ENCODE measurements at places on chromosomes 13 and 19.

GRCh38 chr13:46817838-46818476 lies 21.0 kb upstream of the ESD start:
- DNase-seq = no peak

GRCh38 chr19:41426952-41427646 lies at the start of gene B3GNT8:
Gene B3GNT8 (minus strand): TSS chr19:41427374. CDS start chr19:41426778, 596 bp downstream.
- peak; percentile 24 for DNase-seq

DNA sequence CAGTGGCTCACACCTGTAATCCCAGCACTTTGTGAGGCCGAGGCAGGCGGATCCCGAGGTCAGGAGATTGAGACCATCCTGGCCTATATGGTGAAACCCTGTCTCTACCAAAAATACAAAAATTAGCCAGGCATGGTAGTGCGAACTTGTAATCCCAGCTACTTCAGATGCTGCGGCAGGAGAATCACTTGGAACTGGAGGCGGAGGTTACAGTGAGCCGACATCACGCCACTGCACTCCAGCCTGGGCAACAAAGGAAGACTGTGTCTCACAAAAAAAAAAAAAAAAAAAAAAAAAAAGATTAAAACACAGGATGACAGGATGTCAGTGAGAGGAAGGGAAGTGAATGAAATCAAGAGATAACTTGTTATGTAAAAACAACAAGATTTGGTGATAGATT lies 1158.5 kb downstream of the PCDH9 start:
- DNase-seq = no peak

DNA sequence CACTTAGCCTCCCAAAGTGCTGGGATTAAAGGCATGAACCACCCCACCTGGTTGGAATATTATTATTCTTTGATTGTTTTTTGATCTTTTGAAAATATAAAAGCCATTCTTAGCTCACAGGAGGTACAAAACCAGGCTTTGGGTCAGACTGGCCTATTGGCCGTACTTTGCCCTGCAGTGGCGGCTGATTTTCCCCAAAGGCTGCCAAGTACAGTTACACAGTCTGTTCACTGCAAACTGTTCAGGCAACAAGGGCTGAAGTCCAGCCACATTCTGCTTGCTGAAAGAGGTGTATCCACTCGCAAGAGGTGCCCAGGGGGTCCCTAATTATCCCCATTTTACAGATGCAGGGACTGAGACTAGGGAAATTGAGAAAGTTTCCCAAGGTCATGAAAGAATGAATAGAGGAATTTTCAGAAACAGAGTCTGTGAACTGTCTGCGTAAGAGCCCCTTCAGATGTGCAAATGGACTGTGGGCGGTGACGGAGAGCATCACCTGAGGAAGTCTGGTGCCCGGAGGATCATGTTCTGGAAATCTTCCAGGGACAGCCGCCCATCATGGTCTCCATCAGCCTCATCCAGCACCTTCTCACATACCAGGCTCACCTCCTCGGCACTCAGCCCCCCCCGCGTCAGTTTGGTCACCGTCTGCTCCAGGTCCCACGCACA lies 9.0 kb downstream of the CIB3 start:
- no peak for DNase-seq

GRCh38 chr13:114286808-114287207 lies 5.4 kb downstream of the UPF3A start:
- no peak for DNase-seq

GRCh38 chr13:41842036-41842620 lies 118.8 kb downstream of the VWA8 start:
- peak; percentile 38 for DNase-seq

DNA sequence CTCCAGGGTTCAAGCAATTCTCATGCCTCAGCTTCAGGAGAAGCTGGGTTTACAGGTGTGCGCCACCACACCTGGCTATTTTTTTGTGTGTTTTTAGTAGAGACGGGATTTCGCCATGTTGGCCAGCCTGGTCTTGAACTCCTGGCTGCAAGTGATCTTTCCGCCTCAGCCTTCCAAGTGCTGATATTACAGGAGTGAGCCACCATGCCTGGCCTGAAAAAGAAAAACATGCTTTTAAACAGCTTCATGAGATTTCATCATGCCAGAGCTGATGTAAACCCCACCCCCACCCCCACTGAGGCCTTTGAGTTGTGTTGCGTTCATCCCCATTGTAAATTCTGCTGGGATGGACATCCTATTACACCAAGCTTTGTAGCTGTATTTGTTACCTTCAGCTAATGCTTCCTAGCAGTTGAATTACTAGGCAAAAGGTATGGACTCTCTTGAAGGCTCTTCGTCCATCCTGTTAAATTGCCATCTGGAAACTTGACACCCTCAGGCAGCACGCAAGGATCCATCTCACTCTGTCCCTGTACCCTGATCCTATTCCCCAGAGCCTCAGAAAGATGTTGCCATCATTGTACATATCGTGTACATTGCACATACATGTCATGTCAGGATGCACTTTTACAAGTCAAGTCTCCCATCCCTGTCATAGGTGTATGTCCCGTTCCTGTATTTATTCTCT lies 47.3 kb downstream of the NFIX start:
- DNase-seq = no peak

DNA sequence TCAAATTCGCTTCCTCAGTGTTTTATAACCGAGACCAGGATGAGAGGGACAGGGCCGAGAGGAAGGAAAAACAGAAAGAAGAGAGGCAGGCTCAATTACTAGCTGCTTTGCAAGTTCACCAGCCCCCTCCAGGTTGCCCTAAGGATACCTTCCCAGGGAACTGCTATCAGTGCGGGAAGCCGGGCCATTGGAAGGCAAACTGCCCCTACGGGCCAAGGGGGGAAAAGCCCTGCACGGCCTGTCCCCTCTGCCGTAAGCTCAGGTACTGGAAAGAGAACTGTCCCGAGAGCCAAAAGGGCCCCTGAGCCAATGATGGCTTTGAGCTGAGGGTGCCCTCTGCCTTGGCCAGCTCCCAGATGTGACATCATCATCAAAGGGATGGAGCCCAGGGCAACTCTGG lies 3.2 kb upstream of the ERVV-1 start:
- no peak for DNase-seq

- DNase-seq = peak; percentile 66
These were observed 172.4 kb downstream of the LACC1 start for GRCh38 chr13:44051918-44052675.

- DNase-seq = no peak
These were observed 6.9 kb downstream of the ZNF490 start for GRCh38 chr19:12603714-12604113.

DNA sequence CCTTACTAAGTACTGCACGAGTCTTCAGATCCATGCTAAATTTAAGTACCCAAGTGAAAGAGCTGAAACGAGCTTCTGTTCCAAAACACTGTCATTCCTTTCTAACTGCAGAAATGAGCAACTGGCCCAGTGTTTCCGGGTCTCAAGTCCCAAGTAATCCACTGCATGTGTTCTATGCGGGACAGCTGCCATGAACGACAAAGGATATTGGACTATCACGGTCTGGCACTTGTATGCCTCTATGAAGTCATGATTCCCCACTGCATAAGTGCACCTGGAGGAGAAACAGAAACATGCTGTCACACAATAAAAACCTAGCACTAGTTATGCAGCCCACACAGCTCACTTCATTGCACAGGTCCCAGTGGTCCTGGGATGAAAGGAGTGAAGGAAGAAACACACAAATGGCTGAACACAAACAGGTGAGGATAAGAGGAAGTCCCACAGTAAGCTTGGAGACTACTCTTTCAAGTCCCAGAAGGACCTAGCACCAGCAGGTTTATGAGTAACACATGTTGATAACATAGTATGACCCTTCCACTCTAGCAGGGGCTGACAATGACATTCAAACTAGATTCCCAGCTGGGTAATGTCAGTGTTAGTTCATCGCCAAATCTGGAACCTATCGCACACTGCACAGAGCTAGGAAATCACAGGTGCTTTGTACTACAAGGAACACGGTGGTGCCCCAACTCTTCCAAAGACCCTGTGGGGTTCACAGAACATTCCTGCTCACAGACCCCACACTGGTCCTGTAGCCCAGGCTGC lies 11.3 kb downstream of the PCID2 start:
- DNase-seq = no peak
